Inflammatory macrophage treated with lipopolysaccharide for 4 hours (primary cell): ENCODE measurements at places on chromosomes 6 and 20.

DNA sequence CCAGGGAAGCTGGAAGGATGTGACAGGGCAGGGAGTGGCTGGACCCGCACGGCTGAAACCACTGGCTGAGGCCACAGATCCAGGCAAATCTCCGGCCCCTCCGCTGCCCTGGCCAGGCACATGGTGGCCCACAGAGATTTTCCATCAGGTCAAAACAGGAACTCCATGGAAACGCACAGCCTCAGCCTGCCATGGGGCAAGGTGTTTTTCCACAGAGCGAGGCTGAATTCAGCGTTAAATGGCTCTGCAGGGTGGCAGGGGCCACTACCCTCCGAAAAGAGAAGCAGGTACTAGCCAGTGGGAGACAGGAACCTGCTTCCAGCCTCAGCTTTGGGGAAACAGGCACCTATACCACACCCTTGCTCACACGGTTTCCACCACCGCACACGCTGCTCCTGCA, 53.1 kb downstream of the PREX1 start:
- no peak for DNase-seq

- DNase-seq = no peak
Measured at GRCh38 chr6:40710626-40711330, 123.6 kb upstream of the LRFN2 start.

GRCh38 chr6:122075917-122076316, 323.5 kb upstream of the HSF2 start:
- no peak for DNase-seq

DNA sequence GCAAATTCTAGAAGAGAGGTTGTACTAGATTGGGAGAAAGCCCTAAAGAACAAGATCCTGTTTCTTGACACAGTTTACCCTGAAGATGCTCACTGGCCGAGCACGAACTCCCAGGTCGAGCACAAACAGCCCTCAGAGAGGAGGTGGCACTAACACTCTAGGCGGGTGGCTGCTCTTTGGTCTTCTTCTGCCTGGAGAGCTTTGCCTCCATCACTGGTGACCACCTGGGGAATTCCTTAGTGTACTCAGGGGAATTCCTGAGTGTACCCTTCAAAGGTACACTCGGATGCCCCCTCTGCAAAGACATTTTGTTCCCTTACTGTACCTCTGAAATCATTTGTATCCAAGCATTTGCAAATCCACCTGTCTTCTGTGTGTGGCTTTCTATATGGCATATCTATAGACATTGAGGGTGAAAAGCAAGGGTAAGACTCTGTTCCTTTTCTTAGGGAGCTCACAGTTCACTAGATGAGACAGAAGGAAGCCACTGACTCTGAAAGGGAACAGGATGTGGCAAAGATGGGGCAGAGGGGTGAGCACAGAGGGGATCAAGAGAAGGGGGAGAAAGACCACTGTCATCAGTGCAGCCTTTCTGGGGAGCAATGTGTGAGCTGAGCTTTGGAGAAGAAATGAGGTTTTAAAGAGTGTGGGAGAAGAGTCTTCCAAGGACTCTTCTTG, 169.8 kb upstream of the PROKR2 start:
- no peak for DNase-seq

GRCh38 chr6:106119546-106119945, 33.4 kb downstream of the PRDM1 start:
- DNase-seq = no peak

GRCh38 chr20:5495939-5496338, 179.2 kb upstream of the PROKR2 start:
- DNase-seq = no peak

- no peak for DNase-seq
Measured at GRCh38 chr6:48839206-48839605, 623.8 kb downstream of the MMUT start.

DNA sequence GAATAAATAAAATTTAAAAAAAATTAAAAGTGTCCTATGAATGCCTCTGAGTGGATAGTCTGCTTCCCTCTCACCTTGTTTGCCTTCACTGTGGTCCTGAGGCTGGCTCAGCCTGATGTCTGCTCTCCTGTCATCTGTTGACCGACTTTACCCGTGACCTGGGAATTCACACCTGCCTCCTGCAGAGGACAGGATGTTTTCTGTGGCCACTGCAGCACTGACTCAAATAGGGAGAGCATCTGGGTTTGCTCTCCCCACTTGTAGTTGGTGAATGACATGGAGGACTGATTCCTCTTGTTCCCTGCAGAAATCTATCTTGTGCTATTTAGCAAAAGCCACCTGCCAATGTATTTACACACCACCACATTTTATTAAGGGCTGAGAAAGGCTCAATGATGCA, 52.4 kb upstream of the ERVFRD-1 start:
- DNase-seq = no peak

GRCh38 chr6:2124260-2124709, 121.1 kb downstream of the GMDS start:
- peak; percentile 48 for DNase-seq

- no peak for DNase-seq
Measured at GRCh38 chr20:10922506-10922905, 248.7 kb upstream of the JAG1 start.

DNA sequence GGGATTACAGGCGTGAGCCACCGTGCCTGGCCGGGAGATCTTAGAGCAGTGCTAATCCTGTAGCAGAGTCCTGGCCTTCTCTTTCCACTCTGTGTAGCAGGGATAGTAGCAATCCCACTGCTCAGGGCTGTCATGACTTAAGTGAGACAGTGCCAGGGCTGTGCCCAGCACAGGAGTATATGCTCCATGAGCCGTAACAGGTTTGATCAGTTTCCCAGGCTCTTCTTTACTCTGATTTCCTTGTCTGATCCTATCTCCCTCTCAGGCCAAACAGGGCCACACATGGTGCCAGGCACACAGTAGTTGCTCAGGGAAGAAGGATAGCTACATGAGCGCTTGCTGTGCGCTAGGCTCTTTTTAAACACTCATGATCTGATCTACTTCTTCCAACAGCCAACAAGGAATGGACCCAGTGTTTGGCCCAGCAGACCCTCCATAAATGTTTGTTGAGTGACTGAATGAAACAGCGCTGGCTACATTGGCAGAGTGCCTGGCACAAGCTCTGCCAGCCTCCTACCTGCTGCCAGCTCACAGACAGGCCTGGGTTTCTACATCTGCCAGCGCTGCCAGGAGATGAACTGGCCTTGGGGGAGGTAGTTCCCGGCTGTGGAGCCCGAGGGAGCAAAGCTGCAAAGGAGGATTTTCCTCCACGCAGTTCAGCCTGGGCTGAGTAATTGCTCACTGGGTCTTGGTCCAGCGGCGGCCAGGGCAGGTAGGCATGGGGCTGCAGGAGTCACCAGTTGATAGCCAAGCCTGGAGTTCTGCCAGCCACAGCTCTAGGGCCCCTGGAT, 36.9 kb downstream of the SNAI1 start:
- DNase-seq = no peak

DNA sequence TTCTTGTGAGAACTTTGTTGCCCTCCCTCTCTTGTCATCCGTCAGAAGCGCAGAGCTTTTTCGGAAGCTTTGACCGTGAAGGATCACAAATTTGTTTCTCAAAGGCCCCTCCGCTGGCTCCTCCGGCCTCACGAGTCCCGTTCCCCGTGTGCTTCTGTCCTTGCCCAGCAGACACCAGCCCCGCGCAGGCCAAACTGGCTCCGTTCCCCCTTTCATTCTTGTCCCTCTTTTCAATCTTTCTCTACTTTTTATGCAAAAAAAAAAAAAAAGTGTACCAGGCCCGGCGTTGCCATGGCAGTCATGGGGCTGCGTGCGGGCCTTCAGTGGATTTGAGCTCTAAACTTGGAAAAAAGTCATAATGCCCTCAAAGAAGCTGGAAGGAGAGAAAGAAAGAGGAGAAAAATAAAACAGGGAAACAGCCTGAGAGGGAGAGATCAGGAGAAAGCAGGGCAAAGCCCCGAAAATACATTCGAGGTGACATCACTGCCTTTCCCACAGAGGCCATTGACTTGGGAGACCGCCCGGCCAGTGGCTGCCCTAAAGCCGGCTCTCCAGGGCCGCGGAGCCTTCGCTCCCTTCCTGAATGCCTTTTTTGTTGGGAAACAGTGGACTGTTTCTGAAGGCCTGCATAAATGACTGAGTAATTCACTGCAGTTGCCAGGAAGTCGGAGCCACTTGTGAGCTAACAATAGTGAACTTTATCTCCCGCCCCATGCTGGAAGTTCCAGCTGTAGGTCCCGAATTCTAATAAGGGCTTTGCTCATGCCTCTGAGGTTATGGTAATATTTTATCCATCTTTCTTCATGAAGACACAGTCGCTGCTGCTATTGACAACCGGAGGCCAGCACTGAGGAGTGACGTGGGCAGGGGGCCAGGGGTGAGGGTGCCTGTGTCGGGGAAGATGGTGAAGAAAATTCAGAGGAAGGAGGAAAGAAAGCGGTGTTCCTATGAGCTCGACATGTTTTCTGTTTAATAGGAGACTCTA, 670.9 kb downstream of the QKI start:
- DNase-seq = no peak

GRCh38 chr6:85115376-85115775, 334.5 kb upstream of the NT5E start:
- no peak for DNase-seq

- no peak for DNase-seq
Measured at GRCh38 chr6:132304891-132305305, 96.4 kb downstream of the MOXD1 start.

DNA sequence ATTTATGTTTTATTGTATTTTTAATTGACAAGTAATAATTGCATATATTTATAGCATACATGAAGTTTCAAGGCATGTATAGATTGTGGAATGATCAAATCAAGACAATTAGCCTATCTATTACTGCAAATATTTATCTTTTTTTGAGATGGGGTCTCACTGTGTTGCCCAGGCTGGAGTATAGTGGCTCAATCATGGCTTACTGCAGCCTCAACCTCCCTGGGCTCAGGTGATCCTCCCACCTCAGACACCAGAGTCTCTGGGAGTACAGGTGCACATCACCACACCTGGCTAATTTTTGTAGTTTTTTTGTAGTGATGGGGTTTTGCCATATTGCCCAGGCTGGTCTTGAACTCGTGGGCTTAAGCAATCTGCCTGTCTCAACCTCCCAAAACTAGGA, 16.2 kb upstream of the FUCA2 start:
- no peak for DNase-seq

GRCh38 chr6:31418251-31418650, 14.9 kb downstream of the MICA start:
- no peak for DNase-seq
